ENCODE measurements at places on chromosomes 4 and X.
A peak's percentile ranks its signal among the peaks of the same experiment; 100 is the strongest.

DNA sequence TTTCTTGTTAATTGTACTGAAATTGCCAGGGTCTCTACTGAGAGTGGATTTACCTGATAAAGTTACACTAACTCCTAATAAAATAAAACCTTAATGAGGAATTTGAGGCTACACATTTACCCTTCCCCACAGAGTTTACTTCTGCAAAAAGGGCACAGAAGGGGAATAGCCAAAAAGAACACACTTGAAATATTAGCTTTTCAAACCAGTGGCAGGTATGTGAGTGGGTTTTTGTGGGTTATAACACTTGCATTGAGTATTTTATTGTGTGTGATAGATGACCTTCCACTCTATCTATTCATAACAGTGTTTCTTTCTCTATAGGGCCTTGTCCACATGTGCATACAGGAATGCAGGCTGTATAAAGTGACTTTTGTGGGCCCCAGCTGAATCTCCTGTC lies 5.0 kb upstream of the GPR174 start:
- DNase-seq, result no peak

- DNase-seq, result no peak
Observed at GRCh38 chrX:111402344-111402743, 9.6 kb downstream of the DCX start.

GRCh38 chrX:68922013-68922412 lies 93.2 kb downstream of the EFNB1 start:
- no peak for DNase-seq

- peak; percentile 47 for DNase-seq
Observed at GRCh38 chrX:103488332-103488731, 31.0 kb downstream of the RAB40A start.

DNA sequence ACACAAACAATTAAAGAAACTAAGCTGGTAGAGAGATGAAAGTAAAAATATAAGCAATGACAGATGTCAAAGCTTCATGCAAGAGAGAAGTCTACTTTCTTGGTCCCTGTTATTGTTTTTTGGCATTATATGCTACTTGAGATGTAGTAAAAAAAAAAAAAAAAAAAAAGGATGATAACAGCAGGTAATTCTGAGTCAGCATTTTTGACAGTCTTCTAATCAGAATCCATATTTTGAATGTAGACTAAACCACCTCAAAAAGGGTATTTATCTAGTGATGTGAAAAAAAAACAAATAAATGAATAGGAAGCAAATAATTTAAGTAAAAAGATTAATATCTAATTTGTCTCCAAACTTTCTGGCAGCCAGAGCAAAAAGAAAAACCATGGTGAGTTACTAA lies 422.2 kb upstream of the CPEB2 start:
- DNase-seq, result no peak

Data from cardiac fibroblast (primary cell).